NCI-H524 (cell line): ENCODE measurements at places on chromosomes 12 and 14.
A peak's percentile ranks its signal among the peaks of the same experiment; 100 is the strongest.

- DNase-seq, result peak; percentile 27
These were observed 213.6 kb downstream of the DAD1 start for GRCh38 chr14:22375321-22375930.

DNA sequence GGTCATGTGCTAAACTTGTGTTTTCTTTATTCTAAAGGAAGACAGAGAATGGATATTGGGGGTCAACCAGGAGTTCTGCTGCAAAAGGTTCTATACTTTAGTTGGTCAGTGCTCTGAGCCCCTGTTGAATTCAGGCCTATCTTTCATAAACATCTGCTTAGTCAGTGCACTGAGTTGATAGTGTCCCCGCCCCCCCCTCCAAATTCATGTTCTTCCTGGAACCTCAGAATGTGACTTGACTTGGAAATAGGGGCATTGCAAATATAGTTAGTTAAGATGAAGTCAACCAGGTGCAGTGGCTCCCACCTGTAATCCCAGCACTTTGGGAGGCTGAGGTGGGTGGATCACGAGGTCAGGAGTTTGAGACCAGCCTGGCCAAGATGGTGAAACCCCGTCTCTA lies 23.3 kb downstream of the CHST11 start:
- DNase-seq, result no peak

GRCh38 chr12:126093908-126094307 lies 1028.7 kb downstream of the AACS start:
- no peak for DNase-seq

GRCh38 chr12:68180792-68181744 lies 21.5 kb upstream of the IFNG start:
- peak; percentile 18 for DNase-seq
